ENCODE measurements at places on chromosomes 16 and 17. TPM values are rescaled to one million over a fixed set of nuclear protein-coding genes. Genes with fewer than 3 reads are reported as not detected.

The FLOT2 gene
- total RNA-seq = 89.9 TPM

DNA sequence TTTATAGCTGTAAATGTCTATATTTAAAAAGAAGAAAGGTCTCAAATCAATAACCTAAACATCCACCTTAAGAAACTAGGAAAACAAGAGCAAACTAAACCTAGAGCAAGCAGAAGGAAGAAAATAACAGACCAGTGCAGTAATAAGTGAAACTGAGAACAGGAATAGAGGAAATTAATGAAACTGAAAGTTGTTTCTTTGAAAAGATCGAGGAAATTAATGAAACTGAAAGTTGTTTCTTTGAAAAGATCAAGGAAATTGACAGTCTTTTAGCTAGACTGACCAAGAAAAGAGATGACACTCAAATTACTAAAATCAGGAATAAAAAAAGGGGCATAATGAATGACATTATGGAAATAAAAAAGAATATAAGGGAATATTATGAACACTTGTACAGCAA lies 46.4 kb downstream of the SLFN5 start:
- no peak for DNase-seq

DNA sequence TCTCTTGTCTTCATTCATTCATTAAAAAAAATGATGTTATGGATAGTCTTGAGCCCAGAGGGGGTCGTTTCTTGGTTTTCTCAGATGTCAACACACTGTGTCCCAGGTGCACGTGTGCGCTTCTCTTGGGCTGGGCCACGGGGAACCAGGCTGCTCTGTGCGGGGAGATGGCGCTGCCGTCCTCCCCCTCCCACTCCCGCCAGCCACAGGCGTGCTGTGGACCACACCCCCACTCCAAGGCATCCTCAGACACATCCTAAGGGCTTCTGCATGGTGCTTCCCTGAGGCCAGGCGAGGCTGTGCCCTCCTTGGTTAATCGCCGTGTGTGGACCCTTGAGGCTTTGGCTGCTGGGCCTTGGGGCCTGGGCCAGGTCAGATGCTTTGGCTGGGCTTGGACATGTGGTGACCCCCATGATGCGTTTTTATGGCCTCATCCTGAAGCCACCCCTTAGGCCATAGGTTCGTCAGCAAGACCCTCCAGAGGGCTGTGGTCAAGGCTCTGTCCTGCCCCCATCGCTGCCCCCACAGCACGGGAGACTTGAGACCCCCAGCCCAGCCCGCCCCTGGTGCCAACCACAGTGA lies 245.7 kb upstream of the CIBAR2 start:
- DNase-seq = no peak

DNA sequence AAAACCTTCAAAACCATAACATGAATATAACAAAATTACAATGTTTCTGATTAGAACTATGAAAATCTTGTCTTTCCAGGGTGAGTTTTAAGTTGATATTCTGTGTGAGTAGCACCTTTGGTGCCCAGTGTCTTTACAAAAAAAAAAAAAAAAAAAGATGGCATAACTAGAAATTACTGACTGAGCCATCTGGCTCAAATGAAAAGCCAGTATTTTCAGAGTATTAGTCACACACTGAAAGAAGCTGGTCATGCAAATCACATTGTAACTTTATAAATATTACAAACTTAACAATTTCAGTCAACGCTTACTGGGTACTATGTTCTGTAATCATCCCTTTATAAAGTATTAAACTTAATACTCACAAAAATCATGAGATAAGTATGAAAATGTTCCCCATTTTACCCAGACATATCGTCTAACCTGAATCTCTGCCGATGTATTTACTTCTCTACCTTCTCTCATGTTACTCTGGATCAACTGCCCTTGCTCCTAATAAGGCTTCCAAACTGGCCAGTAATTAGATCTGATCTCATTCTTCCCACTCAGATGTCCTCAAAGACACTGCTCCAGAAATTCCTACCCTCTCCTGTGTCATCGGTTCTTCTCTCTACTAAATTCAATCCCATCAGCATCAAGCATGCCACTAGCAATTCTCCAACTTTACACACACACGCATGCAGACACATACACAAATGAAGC lies 25.4 kb downstream of the UBE2G1 start:
- DNase-seq = no peak

- DNase-seq = no peak
Observed at GRCh38 chr16:11524098-11524760, 62.5 kb downstream of the LITAF start.

GRCh38 chr17:76036497-76037261 lies 9.6 kb upstream of the EVPL start:
- DNase-seq = no peak

GRCh38 chr17:68560966-68561720 lies 40.0 kb downstream of the FAM20A start:
- no peak for DNase-seq

DNA sequence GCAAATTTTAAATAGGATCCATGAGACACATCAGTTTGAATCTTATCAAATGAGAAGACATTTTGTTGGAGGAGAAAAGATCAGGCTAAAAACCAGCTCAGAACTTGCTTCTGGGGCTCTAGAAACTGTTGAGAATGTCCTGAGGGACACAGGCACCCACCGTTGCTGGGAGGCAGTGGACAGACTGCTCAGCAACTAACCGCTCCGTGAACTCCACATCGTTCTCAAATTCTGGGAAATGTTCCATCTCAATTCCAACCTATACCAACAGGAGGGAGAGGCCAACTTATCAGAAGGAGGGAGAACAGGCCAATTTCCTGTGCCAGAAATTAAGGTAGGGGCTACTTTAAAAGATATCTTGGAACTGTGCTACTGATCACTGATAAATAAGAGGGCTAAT lies 8.3 kb downstream of the TAT start:
- no peak for DNase-seq

DNA sequence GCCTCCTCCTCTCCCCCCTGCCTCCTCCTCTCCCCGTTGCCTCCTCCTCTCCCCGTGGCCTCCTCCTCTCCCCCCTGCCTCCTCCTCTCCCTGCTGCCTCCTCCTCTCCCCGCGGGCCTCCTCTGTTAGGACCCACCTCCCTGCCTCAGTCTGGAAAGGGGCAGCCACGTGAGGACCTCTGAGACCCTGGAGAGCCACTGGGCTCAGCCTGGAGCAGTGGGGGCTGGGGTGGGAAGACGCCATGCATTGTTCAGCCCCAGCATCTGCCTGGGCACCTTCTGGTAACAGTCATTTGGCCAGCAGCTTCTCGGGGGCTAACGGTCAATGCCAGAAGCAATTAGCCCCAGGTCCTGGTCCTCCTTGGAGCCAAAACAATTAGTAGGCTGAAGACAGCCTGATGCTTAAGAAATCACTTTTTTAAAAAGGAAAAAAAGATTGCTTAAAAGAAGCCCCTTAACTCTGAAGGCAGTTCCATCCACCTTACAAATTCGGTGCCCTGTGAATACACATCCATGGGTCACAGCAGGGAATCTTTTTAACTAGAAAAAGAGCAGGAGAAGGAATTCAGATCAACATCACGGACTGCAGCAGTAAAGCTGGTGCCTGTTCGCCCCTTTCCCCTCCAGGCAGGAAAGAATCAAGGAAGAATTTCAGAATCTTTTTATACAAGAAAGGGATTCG lies 29.8 kb downstream of the NXN start:
- no peak for DNase-seq
